ENCODE measurements at places on chromosomes 7 and 10. TPM values are rescaled to one million over a fixed set of nuclear protein-coding genes. Genes with fewer than 3 reads are reported as not detected.

GRCh38 chr7:37536706-37537105 is 88.0 kb upstream of the ELMO1 start:
- DNase-seq, result no peak

DNA sequence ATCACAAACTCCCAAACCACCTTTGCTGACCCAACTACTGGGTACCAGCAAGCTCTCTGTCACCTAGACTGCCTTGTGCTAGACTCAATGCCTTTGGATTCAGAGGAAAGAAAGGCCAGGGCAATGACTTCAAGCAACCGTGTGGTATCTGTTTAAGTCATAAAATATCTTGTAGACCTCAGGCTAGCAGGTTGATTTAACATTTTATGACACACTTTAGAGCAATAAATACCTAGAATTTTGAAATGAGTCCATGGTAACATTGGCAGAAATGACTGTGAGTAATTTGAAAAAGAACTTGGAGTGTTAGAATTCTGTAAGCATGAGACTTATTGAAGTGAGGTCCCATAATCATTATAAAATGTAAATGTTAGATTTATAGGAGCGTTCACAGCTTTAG is 87.2 kb downstream of the TWIST1 start:
- no peak for DNase-seq

GRCh38 chr7:134778941-134779740 is at the start of gene CALD1:
CALD1 (plus strand) TSS chr7:134779634; CDS start chr7:134867734, 88,100 bp downstream.
- DNase-seq, result peak; percentile 62

DNA sequence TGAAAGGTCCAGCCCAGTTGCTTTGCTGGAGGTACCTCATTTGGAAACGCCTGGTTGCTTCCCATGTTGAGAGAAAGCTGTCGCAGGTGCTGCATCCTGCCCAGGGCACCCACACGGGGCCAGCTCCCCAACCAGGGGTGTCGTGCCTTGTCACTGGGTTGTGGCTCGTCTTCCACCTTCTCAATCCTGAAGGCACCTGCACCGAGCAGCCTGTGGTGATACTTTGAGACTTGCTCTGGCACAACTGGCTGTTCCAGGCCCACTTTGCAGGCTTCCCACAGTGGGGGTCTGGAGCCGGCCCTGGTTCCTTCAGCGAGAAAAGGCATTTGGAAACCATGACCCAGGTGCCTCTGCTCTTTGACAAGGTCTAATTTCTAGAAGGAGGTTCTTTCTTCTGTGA is 197.3 kb upstream of the PPP2R2D start:
- DNase-seq, result no peak

DNA sequence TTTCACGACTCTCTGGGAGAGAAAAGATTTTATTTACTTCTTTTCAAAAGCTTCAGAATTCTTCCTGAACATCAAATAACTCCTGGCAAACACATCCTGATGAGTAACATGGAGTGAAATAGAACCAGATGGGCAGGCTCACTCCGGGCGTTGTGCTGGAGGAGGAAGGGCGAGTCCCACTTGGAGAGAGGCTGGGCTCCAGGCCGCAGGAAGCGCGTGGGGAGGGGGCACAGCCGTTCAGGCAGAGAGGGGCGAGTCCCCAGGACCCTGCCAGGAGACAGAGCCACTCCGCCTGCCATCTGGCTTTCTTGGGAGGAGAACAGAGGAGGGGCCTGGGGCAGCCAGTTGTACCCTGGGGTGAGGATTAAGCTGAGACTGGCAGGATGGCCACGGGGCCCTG is 265.9 kb upstream of the ZMIZ1 start:
- DNase-seq, result no peak

DNA sequence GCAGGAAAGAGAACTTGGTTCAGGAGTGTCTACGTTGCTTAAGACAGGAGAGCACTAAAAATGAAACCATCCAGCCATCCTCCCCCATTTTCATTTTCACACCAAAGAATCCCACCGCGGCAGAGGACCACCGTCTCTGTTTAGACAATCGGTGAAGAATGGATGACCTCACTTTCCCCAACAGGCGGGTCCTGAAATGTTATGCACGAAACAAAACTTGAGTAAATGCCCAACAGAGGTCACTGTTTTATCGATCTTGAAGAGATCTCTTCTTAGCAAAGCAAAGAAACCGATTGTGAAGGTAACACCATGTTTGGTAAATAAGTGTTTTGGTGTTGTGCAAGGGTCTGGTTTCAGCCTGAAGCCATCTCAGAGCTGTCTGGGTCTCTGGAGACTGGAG is 1.4 kb upstream of the IL6 start:
- peak; percentile 30 for DNase-seq

The SAMD9 gene
- total RNA-seq, result 4.0 TPM

The CPA2 gene
- total RNA-seq, result not detected

Measured in Caki2 (cell line).